ENCODE measurements at places on chromosomes 7 and 10. TPM values are rescaled to one million over a fixed set of nuclear protein-coding genes. Genes with fewer than 3 reads are reported as not detected.

GRCh38 chr10:126250527-126251310 is 137.6 kb downstream of the ADAM12 start:
- DNase-seq = no peak

GRCh38 chr10:113732966-113733365 is 18.5 kb upstream of the PLEKHS1 start:
- DNase-seq = no peak

- DNase-seq = no peak
Observed at GRCh38 chr10:3805791-3806461, 20.9 kb upstream of the KLF6 start.

UPK3B gene
- total RNA-seq = 49.5 TPM

IFIT5 gene
- 19.1 TPM for total RNA-seq

RBP3 gene
- not detected for total RNA-seq

All from mesothelial cell of epicardium (in vitro differentiated cells).